Endodermal cell (in vitro differentiated cells): ENCODE measurements at places on chromosomes 1 and 21.
A peak's percentile ranks its signal among the peaks of the same experiment; 100 is the strongest.

GRCh38 chr1:17089506-17089905 is 29.7 kb downstream of the PADI2 start:
- no peak for DNase-seq

DNA sequence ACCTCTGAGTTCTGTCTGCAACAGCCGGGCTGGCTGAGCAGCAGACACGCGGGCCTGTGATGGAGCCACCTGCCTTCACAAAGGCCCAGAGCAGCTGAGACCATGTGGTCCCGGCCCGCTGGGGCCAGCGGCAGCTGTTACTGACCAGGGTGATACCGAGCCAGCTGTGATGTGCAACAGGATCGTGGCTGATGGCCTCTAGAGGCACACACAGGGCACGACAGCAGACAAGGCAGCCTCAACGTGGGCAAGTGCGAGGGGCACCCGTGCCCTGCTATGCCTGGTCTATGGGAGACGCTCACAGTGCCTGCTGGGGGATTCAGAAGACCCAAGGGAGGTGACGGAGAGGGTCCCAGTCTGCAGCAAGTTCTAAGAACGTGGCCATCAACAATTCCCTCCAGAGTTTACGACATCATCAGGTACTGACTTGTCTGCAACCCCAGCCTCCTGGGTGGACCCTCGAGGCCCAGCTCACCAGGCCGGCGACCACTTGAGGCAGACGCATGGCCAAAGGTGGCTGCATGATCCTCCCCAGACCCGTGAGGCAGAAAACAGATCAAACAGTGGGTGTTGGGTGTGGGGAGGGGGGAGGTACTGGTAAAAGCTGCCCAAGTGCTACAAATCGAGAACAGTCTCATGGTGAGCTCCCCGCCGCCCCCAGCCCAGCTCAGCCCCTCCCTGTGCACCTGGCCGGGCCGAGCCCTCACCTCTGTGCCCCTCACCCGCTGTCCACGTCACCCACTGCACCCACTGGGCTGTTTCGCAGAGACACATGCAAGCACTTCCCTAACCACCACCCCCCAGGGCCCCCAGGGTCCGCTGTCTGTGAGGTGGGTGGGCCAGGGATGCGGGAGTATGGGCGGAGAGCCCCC is 6.0 kb downstream of the POFUT2 start:
- DNase-seq = peak; percentile 45

DNA sequence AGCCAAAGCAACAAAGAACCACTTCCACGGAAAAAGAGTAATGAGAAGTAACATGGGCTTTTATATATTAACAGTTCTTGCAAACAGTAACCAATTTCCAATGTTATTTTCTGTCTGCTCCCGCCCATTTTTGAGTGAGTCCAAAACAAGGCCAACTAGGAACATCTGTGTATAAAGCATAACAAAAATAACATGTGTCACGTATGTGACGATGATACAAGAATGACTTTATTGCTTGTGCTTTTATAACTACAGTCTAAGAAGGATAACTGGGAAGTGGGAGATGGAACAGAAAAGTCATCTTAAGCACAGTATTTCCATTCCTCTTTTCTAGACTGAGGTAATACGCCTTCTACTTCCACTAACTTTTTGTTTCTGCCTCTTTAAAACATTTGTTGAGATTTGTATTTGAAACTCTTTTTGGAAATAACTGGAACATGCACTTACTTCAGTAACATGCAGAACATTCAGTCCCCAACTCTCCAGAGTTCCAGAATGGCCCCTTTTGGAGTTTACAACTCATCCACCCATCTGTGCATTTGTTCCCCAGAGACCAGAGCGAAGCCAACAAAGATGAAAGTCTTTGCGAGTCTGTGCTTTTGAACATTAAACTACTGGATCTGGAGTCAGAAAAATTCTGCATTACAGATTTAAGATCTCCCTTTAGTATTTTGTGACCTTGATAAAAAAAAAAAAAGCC is 143.0 kb upstream of the ZRANB2 start:
- no peak for DNase-seq

DNA sequence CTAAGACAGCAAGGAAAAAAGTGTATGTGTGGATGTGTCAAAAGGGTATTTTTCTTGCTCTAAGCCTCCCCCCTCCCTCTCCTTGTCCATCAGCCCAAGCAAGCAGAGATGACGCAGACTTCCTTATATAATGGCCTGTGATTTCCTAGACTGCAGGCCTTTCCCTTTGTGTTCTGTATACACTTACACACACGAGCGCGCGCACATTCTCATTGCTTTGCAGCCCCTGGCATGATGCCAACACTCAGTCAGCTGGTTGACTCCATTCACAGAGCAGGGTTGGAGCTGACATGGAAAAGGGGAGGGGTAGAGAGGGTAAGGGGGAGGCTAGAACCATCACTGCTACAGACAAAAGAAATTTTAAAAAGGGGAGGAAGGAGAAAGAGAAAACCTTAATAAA is 41.8 kb downstream of the GATAD2B start:
- DNase-seq = no peak

DNA sequence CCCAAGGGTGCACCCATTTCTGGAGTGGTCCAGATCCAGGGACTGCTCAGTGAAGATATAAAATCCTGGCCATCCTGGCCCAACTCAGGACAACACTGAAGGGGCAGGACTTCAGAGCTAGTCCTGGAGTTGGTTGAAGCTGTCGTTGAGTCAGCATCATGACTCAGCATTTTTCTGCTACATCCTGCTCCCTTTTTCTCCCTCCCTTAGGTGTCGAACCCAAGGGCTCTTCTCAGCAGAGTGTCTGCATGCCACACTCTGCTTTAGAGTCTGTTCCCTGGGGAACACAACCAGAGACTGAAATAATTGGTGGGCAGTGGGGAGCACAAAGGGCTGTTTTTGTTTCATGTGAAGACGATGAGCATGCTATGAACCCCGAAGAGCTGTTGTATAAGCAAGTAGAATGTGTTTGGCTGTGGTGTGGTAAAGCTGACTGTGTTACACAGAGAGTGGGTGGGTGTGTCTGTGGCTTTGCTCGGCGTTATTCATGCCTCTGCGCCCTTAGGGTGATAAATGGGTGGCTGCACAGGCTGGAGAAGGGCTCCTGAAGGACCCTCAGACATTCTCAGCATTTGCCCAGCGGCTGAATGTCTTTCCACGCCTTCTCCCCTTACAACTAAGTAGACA is 167.2 kb downstream of the CYYR1 start:
- DNase-seq = peak; percentile 60

- peak; percentile 82 for DNase-seq
Observed at GRCh38 chr1:23555270-23555985, 3.9 kb downstream of the ID3 start.

DNA sequence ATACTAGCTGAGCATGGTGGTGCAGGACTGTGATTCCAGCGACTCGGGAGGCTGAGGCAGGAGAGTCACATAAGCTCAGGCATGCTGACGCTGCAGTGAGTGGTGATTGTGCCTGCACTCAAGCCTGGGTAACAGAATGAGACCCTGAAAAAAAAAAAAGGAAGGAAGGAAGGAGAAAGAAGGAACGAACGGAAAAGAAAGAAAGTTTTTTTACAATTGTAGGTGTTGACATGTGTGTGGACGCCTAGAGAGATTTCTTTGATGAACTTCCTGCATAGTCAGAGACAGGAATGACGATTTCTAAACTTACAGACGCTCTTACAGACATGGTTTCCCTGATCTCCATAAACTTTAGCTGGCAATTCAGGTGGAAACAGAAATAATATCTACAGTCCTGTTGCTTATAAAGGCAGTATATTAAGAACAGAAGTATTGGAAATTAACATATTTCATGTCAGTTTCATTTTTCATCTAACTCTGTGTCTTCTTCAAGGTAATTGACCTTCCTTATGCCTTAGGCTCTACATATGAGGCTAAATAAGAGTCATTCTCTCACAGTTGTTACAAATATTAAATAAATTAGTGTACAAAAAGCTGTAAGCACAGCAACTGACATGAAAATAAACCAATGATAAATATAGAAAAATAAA is 4.1 kb downstream of the SAMSN1 start:
- DNase-seq = no peak

- DNase-seq = no peak
Observed at GRCh38 chr1:22164841-22165808, 22.2 kb upstream of the WNT4 start.

- DNase-seq = no peak
Observed at GRCh38 chr1:74464037-74464436, 48.4 kb downstream of the LRRC53 start.

GRCh38 chr1:43446881-43447835 is 6.6 kb downstream of the HYI start:
- DNase-seq = peak; percentile 29

DNA sequence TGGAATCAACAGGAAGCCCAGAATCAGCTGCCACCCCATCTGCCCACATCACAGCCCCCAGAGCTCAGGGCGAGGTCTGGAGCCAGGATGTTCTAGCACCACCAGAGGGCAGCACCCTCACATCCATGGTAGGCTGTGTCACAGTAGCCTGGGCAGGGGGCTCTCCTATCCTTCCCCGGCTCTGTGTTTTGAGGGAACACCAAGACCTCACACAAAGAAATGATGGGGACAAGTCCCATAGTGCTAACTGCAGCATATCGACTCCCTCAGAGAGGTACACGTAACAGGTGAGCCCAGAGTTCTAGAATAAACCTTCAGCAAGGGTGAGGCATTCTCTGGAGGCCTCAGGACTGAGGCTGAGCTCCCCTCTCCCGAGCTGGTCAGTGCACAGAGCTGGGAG is 2.3 kb upstream of the KCNC4 start:
- peak; percentile 95 for DNase-seq

GRCh38 chr1:167122568-167122967 is 28.7 kb downstream of the STYXL2 start:
- DNase-seq = no peak

GRCh38 chr1:30743584-30744059 is 14.0 kb downstream of the LAPTM5 start:
- no peak for DNase-seq

DNA sequence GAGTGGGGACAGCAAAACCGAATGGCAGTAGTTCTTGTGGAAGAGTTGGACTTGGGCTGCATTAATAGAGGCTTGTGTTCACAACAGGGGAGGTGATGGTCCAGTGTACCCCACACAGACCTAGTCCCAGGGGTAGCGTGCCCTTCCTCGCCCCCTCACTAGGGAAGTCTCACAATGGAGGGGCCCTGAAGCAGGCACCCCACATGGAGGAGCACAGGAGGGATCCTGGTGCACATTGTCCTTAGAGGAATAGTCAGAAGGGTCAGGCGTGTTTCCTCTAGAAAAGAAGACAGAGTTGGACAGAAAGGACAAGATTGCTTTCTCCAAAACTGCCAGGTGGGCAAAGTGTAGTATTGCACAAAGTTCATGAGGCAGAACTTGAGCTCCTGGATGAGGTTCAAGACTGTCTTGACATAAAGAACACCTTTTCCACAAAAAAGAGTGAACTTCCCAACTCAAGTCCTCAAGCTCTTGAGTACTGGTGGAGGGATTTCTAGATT is 23.3 kb downstream of the ETNK2 start:
- DNase-seq = no peak

GRCh38 chr1:93904228-93904627 is 5.0 kb downstream of the GCLM start:
- DNase-seq = no peak

DNA sequence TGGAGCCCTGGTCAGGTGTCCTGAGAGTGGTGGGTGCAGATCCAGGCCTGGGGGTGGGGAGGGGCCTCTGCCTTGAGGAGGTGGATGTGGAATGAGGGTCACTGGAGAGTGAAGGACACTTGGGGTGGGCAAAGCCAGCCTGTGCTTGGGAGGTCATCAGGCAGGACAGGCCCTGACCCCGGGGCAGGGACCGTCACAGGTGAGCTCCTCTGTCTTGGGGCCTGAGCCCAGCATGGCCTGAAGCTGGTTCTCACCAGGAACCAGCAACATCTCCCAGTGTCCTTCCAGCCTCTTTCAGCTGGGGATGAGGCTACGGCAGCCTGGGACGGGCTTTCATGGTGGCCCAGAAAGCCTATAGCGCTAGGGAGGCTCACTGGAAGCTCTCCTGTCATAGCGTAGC is 831 bp upstream of the KRTAP10-2 start:
- DNase-seq = peak; percentile 39

- no peak for DNase-seq
Observed at GRCh38 chr1:219797683-219798082, 130.7 kb downstream of the SLC30A10 start.

GRCh38 chr1:159678939-159679338 is 35.5 kb downstream of the CRP start:
- no peak for DNase-seq

DNA sequence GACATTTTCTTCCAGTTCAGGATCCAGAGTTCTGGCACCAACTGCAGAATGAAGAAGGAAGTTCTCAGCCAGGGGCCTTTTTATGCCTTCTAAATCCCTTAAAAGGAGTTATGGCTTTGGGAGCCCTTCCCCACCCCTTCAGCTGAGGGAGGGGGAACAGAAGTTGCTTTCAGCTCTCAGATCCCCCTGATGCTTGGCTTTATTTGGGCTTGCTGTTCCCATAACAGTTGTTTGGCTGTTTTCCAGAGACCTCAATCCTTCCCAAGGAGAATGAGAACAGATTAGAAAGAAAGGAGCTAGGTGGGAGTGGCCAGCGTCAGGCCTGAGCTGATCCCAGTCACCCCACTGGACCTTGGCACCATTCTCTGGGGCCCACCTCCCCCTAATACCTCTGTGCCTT is at the start of gene RPE65:
Gene RPE65 (minus strand): TSS at position 54 of the 400 bp plus-strand sequence. CDS start 49 bp downstream, at position 5.
- DNase-seq = no peak

DNA sequence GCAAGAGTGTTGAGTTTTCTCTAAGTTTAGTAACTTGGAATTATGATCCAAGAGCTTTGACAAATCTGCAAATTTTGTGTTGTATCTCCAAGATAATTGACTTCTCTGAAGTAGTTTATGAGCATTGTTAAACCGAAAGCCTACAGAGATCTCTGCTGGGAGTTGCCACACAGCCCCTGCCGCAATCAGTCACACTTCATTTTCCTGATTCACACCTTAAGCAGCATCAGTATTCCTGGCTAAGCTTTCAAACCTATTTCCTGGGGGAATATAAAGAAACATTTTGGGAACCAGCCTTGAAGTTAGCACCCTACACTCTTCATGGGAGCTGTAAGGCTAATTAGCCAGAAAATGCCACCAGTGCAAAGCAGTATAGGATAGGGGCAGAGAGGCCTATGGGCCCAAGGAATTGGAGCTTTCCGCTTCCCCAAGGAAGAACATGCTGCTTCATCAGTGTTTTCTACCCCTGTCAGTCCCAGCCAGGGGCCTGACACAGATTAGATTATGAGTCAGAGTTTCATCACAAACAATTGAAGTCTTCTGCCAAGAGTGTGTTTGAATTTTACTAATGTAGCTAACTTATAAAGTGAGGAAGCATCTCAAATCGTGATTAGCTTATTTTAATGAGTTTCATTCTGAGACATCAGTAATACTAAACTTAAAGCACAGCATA is 23.2 kb upstream of the CACYBP start:
- peak; percentile 58 for DNase-seq
